ENCODE measurements at places on chromosomes 2 and 18. TPM values are rescaled to one million over a fixed set of nuclear protein-coding genes. Genes with fewer than 3 reads are reported as not detected.

Gene COL5A2
- 33.1 TPM for total RNA-seq

- no peak overlapping the region for H3K27ac ChIP-seq
- H3K4me1 ChIP-seq = no peaks in the 10 kb centered on the region
- no peak for DNase-seq
- H3K27me3 ChIP-seq = no peaks in the 10 kb centered on the region
- no peak overlapping the region for H3K4me3 ChIP-seq
- H3K36me3 ChIP-seq = no peaks in the 10 kb centered on the region
Observed at GRCh38 chr2:206515580-206515979, 72.2 kb downstream of the ADAM23 start.

Gene LIMS4
- total RNA-seq = 1.5 TPM

GRCh38 chr2:229752970-229753729 lies 38.8 kb upstream of the DNER start:
- no peaks in the 10 kb centered on the region for H3K4me1 ChIP-seq
- H3K4me3 ChIP-seq = no peak overlapping the region
- DNase-seq = no peak
- no peaks in the 10 kb centered on the region for H3K27me3 ChIP-seq
- H3K36me3 ChIP-seq = no peaks in the 10 kb centered on the region

- H3K4me3 ChIP-seq = no peak overlapping the region
- DNase-seq = peak; percentile 58
- H3K27ac ChIP-seq = peak overlapping the region; percentile 59
Observed at GRCh38 chr2:238948765-238949641, 101.1 kb downstream of the TWIST2 start.

Gene ARHGEF4
- total RNA-seq = 116 TPM

- no peak for DNase-seq
- H3K36me3 ChIP-seq = no peaks in the 10 kb centered on the region
- H3K4me3 ChIP-seq = no peak overlapping the region
- peaks cover 22% of the 10 kb centered on the region for H3K4me1 ChIP-seq
- H3K27me3 ChIP-seq = no peaks in the 10 kb centered on the region
Observed at GRCh38 chr2:164777847-164778461, 63.7 kb downstream of the COBLL1 start.

DNA sequence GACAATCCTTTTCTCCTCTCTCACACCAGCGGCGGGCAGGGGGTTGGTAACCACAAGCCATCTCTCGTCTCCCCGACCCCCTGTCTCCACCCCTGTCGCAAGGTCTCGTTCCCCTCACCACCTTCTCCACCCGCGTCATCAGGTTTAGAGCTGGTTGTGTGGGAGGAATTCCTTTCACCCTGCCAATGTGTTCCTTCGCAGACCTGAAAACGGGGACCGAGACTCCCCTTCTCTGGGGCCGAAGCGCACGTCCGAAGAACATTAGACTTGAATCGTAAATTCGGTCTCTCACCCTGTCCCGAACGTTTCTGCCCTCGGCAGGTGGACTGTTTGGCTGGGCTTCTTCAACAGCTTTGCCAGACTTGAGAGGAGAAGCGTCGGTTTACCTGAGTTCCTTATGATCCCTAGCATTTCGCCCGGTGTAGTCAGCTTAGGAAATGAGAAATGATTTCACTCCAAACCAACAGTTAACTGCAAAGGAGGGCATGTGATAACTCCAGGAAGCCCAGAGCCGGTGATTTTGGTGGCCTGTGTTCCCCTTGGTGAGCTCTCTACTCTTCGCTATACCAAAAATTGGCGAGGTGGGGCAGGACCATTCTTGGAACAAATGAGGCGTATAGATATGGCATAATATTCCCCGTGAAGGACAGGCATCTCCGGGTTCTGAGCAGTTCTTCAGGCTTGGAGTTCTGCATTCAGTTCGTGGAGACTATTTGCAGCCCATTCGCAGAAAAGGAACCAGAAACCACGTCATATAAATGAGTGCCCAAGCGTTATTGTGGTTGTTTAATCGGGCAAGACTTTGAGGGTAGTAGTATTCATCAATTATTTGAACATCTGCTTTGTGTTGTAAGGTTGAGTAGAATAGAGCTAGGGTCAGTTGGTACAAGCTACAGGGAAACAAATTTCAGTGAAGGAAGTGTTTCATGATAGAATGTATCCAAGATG lies 694 bp downstream of the CFAP36 start:
- peak overlapping the region; percentile 69 for H3K4me3 ChIP-seq
- no peaks in the 10 kb centered on the region for H3K27me3 ChIP-seq
- peak; percentile 90 for DNase-seq
- H3K27ac ChIP-seq = peak overlapping the region; percentile 76
- H3K4me1 ChIP-seq = peaks cover 14% of the 10 kb centered on the region

Gene ERFE
- total RNA-seq = not detected

- no peaks in the 10 kb centered on the region for H3K36me3 ChIP-seq
- no peak overlapping the region for H3K4me3 ChIP-seq
- H3K4me1 ChIP-seq = no peaks in the 10 kb centered on the region
- no peaks in the 10 kb centered on the region for H3K27me3 ChIP-seq
- DNase-seq = no peak
- no peak overlapping the region for H3K27ac ChIP-seq
Observed at GRCh38 chr2:238108423-238109183, 8.5 kb downstream of the ESPNL start.

DNA sequence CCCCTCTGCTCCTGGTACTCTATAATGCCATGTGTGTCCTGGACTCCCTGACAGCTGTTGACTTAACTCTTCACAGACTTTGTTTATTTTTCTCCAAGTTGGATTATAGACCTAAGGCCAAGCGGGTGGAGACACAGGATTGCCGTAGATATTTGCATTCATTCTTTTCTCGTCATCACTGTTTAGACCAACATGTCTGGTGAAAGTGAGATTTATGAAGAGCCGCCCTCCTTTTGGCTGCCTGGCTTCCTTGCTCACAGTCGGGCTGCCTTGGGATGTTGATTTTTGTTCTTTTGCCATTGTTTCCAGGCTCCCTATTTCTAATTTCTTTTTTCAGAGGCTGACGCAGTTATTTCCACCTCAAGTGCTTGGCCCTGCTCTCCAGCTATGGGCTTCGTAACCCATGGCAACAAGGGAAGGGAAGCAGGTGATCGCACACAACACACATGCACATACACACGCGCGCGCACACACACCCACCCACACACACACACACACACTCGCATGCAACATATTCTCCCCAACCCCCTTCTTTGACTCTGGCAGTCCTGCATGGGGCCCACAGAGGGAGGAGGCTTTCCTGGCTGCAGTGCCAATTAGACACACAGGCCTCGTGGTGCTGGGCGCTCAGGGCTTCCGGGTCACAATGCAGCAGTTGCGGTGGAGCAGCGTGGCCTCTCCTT lies 296.5 kb downstream of the MTX2 start:
- no peaks in the 10 kb centered on the region for H3K4me1 ChIP-seq
- no peaks in the 10 kb centered on the region for H3K36me3 ChIP-seq
- H3K27me3 ChIP-seq = no peaks in the 10 kb centered on the region
- no peak for DNase-seq
- no peak overlapping the region for H3K27ac ChIP-seq

Gene DSC2
- total RNA-seq = 108 TPM

- DNase-seq = no peak
- H3K4me3 ChIP-seq = no peak overlapping the region
- no peak overlapping the region for H3K27ac ChIP-seq
- H3K36me3 ChIP-seq = no peaks in the 10 kb centered on the region
- no peaks in the 10 kb centered on the region for H3K4me1 ChIP-seq
Observed at GRCh38 chr2:68784915-68785314, 50.3 kb downstream of the ARHGAP25 start.

Data from vagina (tissue), 2 donors.